EL (cell line): ENCODE measurements at places on chromosomes 4 and X.

- no peak for DNase-seq
Measured at GRCh38 chrX:145821898-145822571, 4.4 kb downstream of the SLITRK2 start.

DNA sequence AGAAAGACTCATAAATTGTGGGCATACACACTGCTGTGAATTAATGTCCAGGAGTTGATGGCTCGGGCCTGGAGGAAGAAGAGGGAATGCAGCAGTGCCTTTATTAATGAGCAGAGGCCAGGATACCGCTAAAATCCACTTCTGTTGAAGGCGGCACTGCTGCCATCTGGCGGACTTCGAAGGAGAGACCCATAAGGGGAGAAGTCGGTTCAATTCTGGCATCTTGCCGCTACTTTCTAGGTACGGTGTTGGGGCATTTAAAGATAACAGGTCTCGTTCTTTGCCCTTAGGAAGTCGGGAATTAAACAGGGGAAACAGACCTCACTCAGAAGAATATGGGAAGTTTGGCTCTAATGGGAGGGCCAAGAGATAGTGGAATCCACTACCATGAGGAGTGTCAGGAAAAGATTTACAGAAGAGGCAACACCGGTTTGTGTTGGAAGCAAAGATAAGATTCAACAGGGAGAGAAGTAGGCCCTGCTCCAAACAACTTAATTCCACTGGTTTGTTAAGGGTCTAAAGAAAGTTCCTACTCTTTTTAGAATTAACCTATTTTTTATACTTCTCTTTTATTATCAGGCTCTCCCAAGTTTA is 133.6 kb upstream of the GIMD1 start:
- DNase-seq: peak; percentile 73

GRCh38 chrX:57353472-57354132 is 67.1 kb downstream of the FAAH2 start:
- no peak for DNase-seq

GRCh38 chr4:168723020-168723419 is 226.2 kb downstream of the PALLD start:
- DNase-seq: peak; percentile 66

DNA sequence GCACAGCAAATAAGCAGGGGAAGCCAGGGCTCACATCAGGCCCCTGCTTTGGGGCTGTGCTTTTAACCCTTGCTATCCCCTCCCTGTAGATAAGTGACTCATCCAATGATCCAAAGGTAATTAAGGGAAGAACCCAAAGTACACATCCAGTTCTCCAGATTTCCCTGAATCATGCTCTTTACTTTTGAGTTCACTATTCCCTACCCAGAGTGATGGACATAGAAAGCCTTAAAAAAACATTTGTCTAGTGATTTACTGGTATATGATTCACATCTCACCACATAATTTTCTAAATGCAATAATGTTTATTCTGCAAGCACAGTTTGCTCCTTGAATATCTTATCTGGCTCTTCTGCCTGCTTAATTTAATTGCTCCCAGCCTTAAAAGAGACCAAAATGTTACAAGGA is 136.2 kb downstream of the PPP3CA start:
- peak; percentile 34 for DNase-seq

- DNase-seq: peak; percentile 33
Measured at GRCh38 chr4:34108391-34108790, 2135.9 kb downstream of the ARAP2 start.

- no peak for DNase-seq
Measured at GRCh38 chr4:121517241-121517640, 136.4 kb upstream of the QRFPR start.

DNA sequence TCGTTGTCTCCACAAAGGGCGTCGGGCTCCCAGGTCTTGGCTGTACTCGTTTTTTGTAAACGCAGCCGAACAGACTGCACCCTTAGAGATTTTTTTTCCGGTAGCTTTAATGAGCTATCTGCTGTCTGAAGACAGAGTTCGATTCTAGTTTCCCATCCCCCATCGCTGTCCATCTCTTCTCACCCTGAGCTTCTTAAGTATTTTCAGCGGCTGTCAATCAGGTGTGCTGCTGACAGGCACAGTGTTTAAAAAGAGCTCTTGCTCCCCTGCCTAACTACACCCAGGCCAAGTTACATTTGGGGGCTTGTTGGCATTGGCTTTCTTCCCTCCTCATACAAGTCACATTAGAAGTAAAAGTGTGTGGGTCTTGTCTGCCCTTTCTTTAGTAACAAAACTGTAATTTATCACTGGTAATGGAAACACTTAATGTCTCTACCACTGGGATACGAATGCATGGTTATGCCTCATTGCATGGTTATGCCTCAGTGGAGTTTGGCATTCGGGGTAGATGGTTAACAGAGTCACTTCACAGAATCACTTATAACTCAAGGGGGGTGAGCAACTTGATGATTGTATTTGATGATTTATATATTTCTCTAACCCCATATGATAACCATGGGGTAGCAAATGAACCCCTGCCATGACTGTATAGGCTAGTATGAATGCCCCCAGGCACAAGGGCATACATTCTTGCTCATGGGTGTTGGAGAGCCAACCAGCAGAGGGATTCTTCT is 1.4 kb upstream of the ARHGAP6 start:
- DNase-seq: peak; percentile 6

DNA sequence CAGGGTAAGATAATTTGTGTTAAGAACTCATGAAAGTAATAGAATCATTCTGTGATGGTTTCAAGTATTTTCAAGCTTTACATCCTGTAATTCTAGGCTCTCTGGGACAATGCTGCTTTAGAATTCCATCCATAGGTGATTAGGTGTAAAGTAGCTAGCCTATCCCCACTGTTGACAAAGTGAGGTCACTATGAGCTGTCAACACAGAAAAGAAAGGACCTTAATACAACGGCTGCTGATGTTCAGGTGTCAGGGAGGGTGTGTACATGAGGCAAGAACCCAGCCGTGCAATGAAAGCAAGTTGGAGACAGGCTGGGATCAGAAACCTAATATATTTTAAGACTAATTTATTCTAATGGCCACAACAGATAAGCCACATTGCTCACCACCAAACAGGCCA is 36.8 kb upstream of the SH3RF1 start:
- DNase-seq: no peak

GRCh38 chrX:22081475-22082092 is 49.5 kb downstream of the PHEX start:
- peak; percentile 50 for DNase-seq

DNA sequence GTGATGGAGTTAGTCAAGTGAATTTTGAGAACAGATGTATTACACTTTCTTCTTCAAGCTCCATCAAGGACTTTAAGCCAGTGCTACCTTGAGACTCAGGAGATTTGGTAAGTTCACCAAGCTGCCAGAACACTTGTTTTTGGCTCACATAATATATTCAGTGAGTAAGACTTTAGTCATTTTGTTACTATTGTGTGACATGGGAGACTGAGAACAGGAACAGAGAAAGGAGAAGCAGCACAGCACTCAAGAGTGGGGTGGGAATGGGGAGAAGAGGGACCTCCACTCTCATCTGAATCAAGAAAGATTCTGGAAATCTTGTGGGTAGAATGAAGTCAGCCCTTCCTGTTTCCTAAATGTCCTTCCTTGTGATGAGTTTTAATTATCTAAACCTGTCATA is 87.3 kb upstream of the TET2 start:
- DNase-seq: no peak
